Activated CD4-positive, alpha-beta T cell treated with anti-CD3 and anti-CD28 coated beads, Interleukin-2, amount 50 U/mL, for 16 hours (primary cell): ENCODE measurements at places on chromosomes 7 and 10.

DNA sequence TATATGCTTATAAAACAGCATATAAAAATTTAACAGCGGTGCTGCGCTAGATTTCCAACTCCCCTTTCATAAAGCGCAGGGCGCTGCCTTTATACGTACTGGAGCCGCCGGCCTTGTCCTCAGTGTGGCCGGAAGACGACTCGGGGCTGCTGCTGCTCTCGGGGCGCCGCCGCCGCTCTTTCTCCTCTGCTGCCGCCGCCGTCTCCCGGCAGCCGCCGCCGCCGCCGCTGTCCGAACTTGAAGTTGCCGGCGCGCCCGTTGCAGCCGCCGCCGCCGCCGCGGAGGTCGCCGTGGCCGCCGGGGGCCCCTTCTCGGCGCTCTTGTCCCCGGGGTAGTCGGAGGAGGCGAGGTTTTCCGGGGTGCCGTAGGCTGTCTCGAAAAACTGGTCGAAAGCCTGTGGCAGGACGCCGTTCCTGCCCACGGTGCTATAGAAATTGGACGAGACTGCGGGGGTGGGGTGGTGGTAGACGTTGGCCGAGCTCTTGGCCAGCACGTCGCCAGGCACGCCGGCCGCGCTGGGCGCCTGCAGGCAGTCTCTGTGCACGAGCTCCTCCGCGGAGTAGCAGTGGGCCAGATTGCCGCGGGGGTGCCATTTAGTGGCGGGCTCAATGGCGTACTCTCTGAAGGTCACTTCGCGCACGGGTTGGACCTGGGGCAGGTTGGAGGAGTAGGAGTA, 557 bp downstream of the HOXA11 start:
- DNase-seq, result no peak

GRCh38 chr7:5870311-5870710, 10.3 kb upstream of the OCM start:
- DNase-seq, result no peak

DNA sequence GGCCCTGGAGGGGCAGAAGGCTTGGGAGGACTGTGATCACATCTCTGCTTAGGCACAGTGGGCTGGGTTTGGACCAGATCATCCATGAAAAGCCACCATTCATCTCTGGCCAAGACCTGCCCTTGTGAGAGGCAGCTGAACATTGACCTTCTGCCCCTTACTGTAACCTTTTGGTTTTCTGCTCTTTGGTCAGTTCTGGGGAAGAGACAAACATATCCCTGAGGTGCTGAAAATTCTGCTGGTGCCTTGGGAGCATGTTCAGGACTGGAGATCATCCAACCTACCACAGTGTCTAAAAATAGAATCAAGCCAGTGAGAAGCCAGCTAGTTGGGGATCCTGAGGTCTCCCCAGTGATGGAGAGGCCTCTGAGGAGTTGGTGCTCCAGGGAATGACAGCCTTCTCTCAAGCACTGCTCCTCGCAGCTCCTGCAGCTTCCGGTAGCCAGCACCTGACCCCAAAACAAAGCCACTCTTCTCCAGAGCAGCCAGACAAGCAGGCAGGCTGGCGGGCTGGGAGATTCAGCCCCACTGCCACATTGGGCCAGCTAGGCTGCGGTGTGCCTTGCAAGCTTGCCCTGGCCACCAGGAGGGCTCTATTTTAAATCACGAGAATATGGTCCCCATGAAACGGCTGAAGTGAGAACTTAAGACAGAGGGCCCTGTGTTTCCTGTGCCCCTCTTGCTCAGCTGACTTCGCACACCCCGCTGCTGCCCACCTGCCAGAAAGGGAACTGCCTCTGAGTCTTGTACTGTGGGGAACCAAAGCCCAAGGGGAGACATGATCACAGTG, 37.8 kb upstream of the UBE2H start:
- no peak for DNase-seq

DNA sequence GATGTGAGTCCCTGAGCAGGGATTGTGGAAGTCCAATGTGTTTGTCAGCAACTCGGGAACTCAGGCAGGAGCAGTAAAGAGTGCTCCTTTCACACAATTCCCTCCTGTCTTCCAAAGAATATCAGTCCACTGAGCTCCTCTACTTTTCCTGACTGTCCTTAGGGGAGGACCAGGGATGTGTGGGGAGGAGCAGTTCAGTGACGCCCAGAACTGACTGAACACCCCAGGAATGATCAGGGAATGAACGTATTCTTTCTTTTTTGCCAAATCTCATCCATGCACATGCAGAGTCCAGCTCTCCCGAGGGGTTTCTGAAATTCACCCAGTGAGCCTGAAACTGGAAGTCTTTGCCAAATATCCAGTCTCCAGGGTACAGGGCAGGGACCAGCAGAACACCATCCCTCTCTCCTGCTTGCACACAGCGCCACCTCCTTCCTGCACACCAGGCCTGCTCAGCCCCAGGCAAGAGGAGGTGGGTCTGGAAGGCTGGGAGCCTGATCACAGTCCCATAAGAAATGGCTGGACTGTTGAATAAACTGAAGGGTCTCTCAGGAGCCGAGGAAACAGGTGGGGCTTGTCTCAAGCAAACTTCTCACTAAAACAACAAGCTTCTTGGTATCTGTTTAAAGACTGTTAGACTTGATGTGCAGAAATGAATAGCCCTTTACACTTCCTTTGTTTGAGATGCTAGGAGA, 294.7 kb downstream of the C7orf25 start:
- DNase-seq, result no peak

DNA sequence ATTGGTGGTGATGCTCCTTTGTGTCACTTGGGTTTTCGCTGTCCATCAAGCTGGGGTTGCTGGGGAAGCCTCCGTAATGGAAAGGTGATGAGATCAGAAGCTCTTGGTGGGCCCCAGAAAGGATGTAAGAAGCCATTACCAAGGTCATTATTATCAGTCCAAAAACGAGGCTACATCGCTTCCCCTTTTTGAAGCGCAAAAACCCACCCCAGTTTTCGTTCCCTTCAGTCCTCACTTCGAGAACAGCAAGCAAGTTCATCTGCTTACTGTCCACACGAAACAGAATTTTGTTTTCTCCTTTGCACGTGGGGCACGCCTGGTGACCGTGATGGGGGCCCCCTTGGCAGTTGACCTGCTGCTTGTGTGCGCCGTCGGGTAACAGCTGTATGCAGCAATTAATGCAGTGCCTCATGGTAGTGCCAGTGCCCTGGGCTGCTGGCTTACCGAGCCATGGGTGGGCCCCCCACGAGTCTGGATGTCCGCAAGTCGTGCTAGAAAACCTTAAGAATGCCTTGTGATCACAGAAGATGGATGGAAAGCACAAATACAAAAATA, 47.5 kb downstream of the CHST15 start:
- no peak for DNase-seq

DNA sequence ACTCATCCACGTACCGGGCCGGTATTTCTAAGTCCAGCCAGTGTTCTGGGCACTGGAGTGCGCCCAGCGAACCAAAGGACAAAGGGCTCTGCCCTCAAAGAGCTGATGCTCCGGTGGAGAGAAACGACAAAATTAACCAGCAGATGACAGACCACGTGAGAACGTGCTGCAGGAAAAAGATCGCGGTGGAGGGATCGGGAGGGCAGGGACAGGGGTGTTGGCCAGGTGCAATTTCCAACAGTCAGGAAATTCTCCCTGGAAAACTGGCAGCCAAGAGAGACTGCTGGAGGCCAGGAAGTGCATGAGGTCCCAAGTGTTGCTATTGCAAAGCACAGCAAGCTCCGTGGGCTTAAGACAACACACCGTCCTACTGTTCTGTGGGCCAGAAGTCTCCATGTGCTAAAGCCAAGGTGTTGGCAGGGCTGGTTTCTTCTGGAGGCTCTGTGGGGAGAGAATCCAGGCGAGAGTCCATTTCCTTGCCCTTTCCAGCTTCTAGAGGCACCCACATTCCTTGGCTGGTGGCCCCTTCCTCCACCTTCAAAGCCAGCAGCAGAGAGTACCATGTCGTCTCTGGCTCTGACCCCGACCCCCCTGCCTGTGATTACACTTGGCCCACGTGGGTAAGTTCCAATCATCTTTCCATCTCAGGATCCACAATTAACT, 21.3 kb upstream of the AMZ1 start:
- DNase-seq, result no peak

DNA sequence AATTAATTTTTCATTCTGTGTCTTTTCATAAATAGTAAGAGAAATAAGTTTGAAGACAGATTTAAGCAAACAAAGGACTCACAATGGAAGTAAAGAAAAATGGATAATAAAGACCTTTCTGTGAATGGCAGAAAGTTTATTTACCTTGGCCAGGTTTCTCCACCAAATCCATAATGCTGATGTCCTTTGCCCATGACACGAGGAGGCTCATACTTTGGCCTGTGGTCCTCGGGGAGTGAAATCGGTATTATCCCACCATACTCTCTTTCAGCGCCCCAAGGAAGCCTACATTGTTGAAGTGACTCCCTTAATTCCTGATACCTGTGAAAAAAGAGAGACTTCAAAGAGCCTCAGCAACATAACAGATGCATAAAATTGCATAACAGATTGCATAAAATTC, 43.1 kb upstream of the CYCS start:
- DNase-seq, result no peak
